ENCODE measurements at places on chromosomes 3 and 15.

- no peak for DNase-seq
These were observed 26.9 kb upstream of the CA12 start for GRCh38 chr15:63408524-63408923.

DNA sequence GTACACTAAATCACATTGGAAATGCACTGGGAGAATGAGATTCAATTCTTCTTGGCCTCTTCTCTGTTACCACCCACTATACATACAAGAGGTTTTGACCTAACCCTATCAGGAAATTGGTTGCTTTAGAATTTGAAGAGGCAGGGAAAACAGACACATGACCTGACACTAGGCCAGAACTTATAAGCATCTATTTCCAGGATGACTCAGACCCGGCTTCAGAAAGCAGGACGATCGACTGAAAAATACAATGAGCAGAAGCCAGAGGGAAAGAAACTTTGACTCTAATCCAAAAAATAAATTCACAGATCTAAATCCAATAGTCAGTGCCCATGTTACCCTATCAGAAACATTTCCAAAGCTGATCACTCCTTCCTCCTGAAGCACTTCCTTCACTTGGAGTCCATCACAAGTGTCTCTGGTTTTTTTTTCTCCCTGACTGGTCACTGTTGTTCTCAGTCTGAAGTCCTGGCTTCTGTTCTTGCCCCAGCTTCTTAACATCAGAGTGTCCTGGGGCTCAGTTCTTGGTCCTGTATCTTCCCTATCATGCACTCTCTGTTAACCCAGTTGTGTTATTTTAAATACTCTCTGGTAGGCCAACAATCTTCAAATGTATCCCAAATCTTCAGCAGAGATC, 133.6 kb downstream of the P2RY1 start:
- DNase-seq = no peak

DNA sequence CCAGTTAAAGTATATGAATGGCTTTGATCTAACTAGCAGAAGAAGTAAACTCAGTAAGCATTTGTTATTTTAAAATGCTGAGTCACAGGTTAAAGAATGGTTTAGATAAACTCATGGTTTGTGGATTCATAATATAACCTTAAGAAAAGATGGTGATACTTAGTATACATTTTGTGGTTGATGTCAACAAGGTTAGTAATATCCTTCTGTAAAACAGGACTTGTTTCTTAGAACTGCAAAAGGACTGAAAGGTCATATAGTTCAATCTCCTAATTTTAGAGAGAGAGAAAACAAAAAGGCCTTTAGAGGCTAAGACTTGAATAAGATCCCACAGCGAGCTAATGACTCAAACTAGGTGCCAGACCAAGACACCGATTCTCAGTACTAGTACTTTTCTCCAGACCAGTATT, 50.0 kb downstream of the STRIT1 start:
- DNase-seq = no peak

GRCh38 chr3:119883461-119884160, 101.7 kb downstream of the NR1I2 start:
- DNase-seq = no peak

- no peak for DNase-seq
These were observed 566.0 kb downstream of the ROBO2 start for GRCh38 chr3:77605865-77606264.

GRCh38 chr15:38879909-38880471, 315.4 kb upstream of the RASGRP1 start:
- no peak for DNase-seq
